Frontal cortex (tissue), 4 donors: ENCODE measurements at places on chromosomes 12 and 14.

- DNase-seq = no peak
Observed at GRCh38 chr14:72678356-72678755, 215.5 kb downstream of the DPF3 start.

- no peak for DNase-seq
Observed at GRCh38 chr14:96158735-96159134, 45.9 kb upstream of the BDKRB2 start.

DNA sequence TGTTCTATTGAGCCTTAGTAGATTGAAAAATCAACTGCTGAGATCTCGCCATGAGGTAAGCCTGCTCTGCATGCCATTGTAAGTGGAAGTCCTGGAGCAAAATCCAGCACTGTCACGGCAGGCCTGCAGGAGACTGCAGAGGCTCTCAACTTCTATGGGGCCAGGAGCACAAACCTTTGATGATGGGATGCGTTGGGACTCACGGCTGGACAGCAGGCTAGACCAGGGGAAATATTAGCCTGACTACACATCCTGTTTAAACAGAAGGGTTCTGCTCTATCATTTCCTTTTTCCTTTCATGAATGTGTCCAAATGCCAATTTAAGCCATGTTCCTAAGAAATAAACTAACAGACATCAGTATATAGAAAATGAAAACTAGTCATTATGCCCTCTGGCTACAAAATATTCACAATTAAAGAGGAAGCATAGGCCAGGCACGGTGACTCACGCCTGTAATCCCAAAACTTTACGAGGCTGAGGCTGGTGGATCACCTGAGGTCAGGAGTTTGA lies 33.9 kb upstream of the RASSF8 start:
- DNase-seq = no peak

- peak; percentile 20 for DNase-seq
Observed at GRCh38 chr12:13208533-13209435, 12.3 kb downstream of the EMP1 start.

DNA sequence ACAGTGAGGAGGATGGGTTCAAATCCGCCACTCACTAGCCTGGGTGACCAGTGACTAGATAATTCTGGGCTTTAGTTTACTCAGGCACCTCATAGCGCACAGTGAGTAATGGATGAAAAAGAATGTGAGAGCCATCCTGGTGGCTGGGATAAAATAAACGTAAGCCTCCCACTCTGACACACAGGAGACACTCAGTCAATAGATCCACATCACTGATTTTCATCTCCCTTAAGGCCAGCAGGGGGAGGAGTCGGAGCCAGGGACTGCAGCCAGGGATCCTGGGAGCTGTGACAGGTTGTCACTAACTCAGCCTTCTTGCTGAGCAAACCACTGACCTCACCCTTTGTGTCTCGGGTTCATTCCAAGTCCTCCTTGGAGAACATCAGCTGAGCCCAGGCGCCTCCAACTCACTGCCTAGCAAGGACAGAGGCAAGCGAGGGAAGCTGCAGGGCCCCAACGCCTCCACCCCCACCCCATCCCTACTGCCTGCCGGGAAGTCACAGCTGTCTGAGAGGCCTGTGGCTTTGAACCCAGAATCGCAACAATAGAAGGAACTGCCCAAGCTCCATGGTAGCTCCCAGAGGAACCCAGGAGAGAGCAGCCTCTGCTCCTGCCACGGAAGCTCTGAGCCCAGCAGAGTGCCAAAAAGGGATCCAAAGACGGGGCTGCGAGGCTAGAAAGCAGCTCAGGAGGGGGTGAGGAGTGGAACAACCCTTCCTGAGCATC lies 30.7 kb downstream of the PXN start:
- DNase-seq = no peak

- no peak for DNase-seq
Observed at GRCh38 chr14:105069522-105069870, 4.3 kb upstream of the GPR132 start.
